ENCODE measurements at places on chromosomes 1 and 21.
A peak's percentile ranks its signal among the peaks of the same experiment; 100 is the strongest.

DNA sequence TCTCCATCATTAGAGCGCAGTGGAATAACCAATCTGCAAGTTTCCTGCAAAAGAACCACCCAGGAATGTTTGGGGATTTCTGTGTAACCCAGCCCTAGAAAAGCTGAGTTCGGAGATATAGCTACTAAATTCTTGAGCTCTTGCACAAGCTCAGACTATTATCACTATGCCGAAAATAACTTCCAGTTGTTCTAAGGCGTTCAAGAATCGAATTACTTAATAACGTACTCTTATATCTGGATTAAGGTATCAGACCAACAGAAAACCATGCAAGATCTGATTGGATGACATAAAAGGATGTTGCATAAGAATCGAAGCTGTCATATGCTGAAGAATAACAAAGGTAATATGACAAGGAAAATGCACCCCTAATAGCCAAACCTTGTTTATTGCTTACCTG is 7.5 kb upstream of the LAMC2 start:
- DNase-seq = no peak

DNA sequence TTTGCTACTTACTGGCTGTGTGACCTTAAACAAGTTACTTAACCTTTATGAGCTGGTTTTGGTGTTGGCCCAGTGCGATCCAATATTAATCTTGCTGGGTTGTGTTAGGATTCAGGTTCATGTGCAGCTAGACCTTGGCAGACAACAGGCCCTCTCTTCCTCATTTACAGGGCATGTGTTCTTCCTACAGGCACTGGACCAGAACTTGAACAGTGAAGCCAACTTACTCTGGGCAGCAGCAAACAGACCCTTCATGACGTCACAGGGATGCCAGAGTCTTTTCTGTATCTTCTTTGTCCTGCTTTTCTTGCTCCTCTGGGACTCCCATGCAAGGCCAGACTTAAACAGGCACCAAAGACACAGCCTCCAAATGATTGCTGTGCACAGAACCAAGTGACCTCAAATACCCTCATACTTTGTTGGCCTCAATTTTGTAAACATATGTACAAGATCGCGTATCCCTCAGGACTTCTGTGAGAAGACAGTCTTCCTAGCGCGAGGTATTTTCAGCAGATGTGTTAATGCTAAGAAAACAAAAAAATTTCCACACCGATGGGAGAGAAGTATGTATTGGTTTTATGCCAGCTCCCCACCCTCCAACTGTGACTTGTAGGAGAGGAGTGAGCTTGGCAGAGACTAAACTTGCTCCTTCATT is 73.7 kb downstream of the URB2 start:
- no peak for DNase-seq

DNA sequence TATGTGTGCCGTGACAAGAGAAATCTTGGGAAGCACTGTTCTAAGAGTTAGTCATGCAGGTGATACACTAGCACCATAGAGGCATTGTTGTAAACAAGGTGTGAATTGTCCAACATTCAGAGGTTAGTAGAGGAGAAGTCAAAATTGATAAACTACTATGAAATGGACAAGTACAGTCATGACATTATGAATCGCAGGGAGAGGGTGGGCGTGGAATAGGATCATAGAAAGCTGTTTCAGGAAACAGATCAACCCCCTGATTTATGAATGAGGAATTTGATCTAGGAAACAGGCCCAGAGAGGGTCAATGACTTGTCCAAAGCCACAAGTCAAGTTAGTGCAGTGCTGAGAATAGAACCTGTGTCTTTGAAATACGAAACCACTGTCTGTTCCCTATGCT is 58.5 kb upstream of the LAX1 start:
- DNase-seq = no peak

GRCh38 chr1:151013518-151013917 is 5.3 kb downstream of the PRUNE1 start:
- DNase-seq = no peak

DNA sequence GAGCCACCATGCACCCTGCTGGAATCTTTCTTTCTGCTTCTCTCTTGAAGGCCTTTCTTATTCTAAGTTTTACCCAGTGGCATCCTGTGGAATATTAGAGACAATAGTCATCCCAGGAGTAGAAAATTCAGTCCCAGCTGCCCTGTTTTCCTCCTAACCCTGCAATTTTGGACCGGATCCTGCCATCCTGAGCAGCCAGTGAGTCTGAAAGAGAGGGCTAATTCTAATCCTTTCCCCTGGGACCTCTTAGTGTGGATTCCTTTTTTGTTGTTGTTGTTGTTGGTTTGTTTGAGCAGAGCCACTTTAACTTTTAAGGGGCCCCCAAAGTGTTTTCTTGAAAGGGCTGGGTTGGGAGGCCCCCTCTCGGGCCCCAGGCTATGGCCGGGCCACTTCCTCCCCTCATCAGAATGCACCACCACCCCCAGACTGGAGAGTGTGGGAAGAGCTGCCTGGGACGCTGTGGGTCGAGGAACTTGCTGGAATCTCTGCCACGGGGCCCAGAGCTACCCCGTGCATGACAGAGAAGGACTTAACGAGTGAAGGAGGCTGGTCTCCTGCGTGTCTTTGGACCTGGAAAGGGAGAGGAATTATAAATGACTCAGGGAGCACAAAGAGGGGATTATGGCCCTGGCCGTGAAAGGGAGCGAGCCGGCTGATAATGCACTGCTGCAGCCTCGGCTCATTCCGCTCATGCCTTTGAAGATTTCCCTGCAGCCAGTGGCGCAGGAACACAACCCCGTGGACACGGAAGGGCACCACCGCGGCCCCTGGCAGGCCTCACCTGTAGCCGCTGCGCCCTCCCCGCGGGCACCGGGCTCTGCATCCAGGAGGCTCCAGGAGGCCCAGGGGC is 81.0 kb upstream of the AKT3 start:
- no peak for DNase-seq

DNA sequence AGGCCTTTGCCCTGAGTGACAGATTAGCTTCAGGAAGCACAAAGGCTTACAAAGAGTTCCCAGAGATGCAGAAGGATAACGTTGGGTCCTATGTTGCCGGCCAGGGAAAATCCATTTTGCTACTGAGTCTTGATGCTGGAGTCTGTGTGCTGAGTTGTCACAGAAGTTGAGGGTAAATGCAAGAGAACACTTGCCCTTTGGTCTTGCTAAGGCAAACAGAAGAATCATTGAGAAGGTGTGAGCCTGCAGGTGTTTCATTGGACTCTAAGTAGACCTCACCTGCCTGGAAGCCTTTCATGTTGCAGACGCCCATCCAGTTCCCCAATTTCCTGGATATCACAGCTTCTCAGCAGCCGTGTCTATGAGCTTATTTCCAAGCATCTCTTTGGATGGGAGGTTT is 105.2 kb downstream of the PCP4 start:
- no peak for DNase-seq

GRCh38 chr1:18384471-18384870 is 96.3 kb upstream of the KLHDC7A start:
- no peak for DNase-seq

- no peak for DNase-seq
These were observed 164.1 kb upstream of the C8B start for GRCh38 chr1:57129865-57130264.

- DNase-seq = no peak
These were observed 31.5 kb upstream of the TNR start for GRCh38 chr1:175774921-175775320.

DNA sequence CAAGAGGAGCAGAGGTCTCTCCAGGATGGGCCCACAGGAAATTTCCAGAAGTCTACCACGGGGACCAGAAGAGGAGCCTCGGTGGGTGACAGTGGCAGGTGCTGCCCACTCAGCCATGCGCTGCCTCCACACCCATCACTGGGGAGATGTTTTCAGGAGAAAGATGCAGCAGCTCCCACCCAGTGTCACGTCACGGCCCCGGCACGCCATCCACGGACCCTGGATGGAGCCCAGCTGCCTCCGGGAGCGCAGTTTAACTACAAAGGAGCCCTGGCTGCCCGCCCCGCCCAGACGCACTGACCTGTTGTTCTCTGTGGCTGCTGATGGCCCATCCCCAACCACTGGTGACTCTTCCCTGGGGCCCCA is 6.8 kb downstream of the TSPEAR start:
- no peak for DNase-seq

DNA sequence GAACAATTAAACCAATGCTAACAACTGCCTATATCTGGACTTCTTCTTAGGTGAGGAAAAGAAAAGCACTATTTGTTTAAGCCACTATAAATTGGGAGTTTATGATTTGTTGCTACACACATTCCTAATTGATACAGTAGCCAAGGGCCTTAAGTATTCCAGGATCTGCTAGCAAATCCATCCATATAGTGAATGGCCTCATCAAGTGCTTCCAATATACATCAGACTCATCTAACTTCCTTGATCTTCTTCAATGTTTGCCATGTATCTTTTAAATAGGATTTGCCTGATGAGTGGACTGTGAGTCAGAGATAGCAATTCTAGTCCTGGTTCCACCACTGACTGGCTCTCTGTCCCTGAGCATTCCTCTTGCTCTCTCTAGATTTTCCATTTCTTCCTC is 430.2 kb downstream of the OMA1 start:
- DNase-seq = no peak

GRCh38 chr1:161092621-161093028 is 3.3 kb upstream of the NECTIN4 start:
- peak; percentile 54 for DNase-seq

DNA sequence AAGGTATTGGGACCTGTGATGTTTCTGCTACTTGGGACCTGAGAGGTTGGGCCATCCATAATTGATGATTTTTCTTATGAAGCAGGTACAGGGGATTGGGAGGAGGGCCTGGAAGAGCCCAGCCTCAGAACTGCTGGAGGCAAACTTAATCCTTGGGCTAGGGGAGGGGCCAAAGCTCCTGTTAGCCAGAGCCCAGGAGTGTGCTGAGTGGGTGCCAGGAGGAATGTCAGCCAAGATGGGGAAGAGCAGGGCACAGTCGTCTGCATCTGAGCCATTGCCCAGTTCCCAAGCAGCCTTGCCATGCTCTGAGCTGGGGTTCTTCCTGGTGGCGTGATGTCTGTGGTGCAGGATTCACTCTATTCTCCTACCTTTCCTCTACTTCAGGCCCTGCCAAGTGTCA is 5.8 kb downstream of the MAPKAPK2 start:
- DNase-seq = no peak

DNA sequence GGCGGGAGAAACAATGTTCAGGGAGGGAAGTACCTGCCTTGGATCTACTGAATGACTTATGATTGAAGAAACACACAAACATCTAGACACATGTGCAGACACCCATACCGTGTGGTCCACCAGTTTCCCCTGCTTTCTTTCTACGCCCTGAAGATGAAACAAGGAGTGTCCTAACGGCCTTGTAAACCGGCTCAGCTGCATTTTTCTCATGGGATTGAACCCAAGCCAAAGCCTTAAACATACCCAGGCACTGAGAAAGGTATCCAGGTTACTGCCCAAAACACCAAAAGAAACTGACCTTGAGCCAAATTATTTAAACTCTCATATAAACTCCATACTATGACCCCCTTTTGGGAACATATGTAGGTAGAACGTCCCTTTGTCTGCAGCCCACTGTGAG is 630.0 kb upstream of the RGS18 start:
- no peak for DNase-seq

DNA sequence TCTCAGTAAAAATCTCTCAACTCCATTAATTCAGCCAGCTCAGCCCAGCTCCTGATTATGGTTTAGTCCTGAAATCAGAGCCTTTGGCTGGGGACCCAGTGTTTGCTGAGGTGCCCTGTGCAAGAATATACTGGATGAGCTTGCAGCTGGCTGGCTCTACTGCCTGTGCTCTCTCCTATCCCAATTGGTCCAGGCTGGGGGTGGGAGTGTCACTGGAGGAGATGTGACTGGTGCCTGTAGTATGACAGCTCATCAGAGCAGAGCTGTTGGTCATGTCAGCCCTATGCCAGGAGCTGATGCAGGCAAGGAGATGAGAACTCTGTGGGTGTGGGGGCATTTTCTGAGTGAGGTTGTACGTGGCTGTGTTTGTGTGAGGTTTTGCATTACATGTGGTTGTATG is 87.0 kb downstream of the TNR start:
- DNase-seq = no peak

- no peak for DNase-seq
These were observed 3.0 kb downstream of the NHLH2 start for GRCh38 chr1:115837740-115838421.

DNA sequence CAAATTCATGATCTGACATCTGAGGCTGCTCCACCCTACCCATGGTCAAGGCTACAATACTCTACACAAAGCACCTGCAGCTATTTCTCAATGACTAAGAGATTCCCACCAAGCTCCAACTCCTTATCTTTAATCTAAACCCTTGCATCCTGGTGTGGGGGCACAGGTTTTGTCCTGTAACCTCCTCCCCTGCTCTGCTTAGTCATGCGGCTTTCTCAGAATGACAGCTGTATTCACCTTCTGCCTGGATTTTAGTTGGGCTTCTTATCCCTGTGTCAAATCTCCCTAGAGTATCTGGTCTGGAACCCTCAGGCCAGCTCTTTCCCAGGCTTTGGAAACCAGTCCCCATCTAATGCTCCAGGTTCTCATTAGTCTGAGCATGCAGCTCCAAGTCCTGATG is 159.0 kb downstream of the BARHL2 start:
- no peak for DNase-seq

DNA sequence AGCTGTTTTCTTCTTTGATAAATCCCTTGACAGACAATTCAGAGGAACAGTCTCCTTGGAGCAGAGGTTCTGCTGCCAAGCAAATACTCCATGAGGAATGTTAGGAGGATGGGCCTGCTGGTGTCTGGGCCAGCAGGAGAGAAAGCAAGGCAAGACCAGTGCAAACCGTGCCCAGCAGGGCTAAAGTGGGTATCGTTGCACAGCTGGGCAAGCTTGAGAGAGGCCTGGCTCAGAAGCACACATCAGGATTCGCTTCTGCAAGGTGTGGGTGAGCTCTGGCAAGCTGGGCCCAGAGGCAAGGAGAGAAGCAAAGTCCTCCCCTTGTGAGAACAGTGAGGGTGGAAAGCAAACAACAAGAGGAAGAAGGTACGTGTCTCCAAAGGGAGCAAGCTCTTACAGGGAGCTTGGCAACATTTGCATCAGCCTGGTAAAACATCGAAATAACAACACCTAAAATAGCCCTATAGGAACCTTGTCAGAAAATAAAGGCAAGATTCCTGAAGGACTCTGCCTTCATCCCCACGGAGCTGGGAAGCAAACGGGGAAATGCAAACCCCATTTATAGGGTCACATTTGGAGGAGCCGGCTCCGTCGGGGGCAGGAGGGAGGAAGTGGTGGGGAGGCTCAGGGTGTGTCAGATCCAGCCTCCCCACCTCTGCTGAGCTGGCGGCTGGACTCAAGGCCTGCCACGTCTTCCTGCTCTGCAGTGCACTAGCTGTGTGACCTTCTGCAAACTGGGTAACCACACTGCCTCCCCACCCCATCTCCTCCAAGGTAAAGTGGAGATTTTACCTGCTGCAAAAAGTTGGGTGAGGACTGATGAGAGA is 62.3 kb upstream of the HIVEP3 start:
- DNase-seq = no peak

GRCh38 chr1:26340047-26340481 is 13.9 kb downstream of the CRYBG2 start:
- no peak for DNase-seq
